ENCODE measurements at places on chromosomes 4 and X.

DNA sequence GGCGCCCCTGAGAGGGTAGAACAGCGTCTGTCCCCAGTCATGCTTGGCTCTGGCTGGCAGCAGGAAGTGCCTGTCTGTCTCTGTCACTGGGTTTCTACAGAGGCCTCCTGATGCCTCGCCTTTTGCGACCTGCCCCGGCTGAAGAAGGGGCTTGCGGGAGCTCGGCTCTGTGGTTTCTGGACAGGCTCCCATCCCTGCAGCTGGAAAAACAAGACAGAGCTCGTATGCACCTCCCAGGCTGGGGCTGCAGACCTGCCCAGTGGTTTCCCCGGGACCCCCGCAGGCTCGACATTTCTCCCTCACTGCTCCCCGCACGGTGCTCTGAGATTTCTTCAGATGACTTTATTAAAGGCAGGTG lies 57.0 kb upstream of the SORCS2 start:
- DNase-seq: no peak

DNA sequence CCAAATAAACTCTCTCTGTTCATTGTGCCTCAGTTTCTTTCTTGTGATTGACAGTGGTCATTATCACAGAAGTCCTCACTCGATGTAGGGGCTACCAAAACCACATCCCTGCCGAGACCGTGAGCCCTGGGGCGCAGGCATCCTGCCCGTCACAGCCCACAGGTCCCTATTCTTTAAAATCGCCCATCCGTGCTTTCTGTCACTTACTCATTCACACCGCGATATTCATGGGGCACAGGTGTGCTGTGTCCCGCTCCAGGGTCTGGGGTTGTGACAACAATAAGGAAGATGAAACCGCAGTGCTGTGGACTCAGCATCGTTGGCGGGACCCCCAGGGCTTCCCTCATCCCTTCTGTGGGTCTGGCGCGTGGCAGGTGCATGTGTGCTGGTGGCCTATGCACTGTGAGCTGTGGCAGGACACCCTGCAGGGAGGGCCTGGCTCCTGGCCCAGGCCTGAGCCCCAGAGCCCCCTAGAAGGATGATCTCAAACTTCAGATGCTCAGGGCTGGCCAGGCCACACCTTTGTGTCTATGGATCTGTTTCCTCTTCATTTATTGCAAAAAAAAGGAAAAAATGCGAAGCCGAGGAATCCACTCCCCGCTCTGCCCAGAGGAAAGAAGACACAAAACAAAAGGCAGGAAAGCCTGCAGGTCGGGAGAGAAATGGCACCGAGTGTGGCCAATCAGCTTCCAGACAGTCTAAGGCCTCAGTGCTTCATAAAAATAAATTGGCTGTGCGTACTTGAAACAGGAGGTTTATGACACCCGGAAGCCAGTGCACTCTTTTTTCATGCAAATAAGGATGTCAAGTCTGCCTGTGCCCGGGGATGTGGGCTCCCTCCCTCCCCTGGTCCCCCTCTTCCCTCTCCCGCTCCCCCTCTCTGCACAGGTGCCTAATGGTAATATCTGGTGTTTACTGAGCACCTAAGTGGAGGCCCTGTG lies 109.5 kb upstream of the ADRA2C start:
- no peak for DNase-seq

DNA sequence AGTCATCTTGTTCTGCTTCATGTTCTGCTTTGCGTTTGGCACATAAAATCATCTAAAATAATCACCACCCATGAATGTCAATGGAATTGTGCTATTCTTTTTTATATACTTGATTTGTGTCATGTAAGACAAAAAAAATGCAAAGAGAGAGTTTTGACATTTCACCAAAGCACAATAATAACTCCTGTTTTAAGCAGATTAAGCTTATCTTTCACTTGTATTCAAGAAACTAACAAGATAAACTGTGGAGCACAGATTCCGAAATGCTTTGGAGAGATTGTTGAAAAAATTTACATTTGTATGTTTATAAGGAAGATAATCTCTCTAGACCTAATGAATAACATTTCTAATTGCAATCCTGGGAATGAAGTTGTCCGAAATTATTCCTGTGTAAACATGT lies 225.1 kb upstream of the ANXA10 start:
- no peak for DNase-seq

DNA sequence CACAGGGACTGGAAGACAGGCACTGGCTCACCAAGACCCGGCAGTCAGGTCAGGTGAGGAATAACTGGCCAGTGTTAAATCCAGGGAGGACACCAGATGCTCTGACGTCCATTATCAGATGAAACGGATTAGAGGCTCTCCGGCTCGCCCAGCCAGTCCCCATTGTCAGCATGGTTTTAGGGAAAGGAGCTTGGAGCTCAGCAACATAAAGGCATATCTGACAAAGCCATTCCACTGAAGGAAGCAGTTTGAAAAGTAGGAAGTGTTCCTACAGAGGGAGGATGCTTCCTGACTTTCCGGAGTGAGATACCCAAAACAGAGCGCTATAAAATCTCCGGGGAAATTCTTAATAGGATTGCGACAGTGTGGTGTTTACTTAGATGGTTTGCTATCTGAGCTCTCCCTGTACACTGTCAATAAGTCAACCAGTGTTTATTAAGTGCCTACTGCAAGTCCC lies 14.8 kb downstream of the NDNF start:
- DNase-seq: no peak

GRCh38 chr4:52551487-52551886 lies 107.6 kb downstream of the USP46 start:
- DNase-seq: no peak

GRCh38 chr4:75723163-75724065 lies 963 bp upstream of the USO1 start:
- DNase-seq: no peak

DNA sequence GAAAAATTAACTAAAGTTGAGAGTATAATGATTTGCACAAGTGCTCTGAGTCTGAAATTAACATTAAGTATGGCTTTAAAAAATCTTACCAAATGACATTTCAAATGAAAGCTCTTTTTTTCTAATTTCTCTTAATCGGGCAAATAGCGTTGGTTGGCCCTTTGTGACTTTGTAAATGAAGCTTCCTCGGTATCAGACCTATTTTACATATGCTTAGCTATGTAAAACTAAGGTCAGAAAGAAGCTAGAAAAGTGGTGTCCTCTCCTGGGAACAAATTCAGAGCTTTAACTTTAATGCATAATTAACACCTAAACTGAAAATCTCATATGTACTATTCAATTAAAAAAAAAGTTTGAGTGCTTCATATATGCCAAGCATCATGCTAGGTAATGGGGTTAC lies 62.7 kb downstream of the N4BP2 start:
- no peak for DNase-seq

DNA sequence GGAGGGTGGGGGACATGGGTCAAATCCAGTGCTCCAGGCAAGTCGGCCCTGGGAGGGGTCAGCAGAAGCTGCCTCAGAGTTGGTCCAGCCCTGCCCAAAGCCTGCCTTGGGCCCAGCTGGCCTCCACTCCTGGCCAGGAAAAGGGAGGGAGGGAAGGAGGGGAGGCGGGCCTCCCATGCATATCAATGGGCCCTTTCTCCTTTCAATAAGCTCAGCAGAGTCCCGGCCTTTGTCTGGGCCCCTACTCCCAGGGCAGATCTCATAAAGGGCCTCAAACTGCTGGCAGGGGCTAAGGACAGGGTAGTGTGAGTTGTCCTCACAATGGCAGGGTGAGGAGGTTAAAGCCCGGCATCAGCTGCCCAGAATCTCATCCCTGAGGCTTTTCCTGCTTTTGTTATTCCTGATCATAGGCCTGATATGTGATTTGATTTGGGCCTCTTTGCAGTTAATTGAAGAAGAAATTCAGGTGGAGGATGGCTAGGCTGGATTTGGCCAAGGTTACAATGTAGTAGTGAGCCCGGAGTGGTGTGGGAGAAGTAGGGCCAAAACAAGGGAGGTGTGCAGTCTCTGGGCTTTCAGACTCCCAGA lies 121.1 kb upstream of the ATP6AP2 start:
- no peak for DNase-seq

GRCh38 chr4:52718123-52718522 lies 33.1 kb downstream of the ERVMER34-1 start:
- DNase-seq: no peak

- no peak for DNase-seq
Measured at GRCh38 chr4:130479020-130479419, 1383.1 kb downstream of the C4orf33 start.

DNA sequence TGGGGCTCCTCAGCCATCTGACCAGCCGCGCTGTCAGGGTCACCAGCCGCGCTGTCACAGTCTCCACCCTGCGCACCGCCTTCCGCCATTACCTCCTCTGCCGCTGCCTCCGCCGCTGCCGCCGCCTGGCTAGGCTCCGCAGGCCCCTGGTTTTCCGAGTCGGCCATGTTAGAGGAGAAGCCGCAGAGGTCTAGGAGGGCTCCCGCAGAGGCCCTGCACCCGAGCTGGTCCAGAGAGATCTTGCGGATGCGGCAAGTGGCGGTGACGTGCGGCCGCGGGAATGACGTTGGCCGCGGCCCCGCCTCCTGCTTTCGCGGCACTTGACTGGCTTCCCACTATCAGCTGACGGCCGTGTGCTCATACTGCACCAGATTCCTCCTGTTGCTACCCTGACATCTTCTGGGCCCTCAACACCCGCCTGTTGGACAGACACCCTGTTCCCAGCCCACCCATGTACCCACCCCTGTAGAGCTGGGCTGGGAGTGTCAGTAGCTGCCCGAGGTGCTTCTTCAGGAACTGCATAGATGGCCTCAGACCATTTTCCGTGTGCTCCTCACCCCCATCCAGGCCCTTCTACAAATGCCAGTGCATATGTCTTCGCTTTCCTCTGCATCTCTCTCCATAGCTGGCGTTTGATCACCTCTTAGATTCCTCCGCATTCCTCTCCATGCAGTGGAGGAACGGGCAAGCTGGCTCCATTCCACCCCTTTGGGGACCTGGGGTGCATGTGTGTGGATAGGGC lies at the start of gene NAP1L5:
Gene NAP1L5, minus strand, starts transcription at position 242 of the 742 bp plus-strand sequence. Its CDS starts 75 bp downstream, at position 167.
- no peak for DNase-seq

DNA sequence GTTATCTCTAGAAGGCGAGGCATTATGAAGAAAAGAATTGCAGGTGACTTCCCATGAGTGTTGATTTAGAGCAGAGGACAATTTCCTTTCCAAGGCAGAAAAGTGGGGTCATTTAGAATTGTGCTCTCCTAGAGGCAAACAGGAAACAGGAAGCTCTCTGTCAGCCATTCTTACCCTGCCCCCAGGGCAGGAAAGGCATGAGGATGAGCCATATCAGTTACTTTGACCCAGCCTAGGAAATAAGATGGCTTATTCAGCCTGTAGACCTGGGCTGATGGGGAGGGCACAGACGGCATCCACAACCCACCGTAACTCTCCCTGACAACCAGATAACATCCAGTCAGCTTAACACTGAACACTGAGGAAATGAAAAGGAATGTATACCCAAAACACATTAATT lies 88.8 kb upstream of the KDR start:
- DNase-seq: no peak

DNA sequence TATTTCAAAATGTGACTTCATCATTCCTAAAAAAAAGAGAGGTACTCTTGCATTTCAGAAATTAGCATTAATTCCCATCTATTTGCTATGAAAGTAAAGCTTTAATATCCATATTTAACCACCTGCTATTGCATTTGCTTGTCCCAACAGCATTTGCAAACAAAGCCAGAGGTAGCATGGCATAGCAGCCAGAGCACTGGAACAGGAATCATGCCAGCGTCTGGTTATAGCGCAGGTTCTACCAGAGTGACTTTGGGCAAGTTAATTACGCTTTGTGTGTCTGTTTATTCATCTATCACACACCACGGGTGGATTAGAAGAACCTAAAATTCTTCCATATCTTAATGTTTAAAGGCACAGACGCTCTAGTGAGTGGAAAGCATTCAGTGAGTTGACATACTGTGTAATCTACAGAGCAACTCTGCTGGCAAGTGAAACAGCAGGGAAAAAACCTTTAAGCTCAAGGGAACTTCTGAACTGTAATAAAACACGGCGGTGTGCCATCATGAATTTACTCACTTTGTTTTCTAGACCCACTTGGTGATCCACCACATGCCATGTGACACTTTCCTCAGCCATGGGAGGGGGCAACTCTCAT lies 76.6 kb upstream of the QRFPR start:
- no peak for DNase-seq

Data from omental fat pad (tissue), 4 donors.